DND-41 (cell line): ENCODE measurements at places on chromosomes 13 and 19.

DNA sequence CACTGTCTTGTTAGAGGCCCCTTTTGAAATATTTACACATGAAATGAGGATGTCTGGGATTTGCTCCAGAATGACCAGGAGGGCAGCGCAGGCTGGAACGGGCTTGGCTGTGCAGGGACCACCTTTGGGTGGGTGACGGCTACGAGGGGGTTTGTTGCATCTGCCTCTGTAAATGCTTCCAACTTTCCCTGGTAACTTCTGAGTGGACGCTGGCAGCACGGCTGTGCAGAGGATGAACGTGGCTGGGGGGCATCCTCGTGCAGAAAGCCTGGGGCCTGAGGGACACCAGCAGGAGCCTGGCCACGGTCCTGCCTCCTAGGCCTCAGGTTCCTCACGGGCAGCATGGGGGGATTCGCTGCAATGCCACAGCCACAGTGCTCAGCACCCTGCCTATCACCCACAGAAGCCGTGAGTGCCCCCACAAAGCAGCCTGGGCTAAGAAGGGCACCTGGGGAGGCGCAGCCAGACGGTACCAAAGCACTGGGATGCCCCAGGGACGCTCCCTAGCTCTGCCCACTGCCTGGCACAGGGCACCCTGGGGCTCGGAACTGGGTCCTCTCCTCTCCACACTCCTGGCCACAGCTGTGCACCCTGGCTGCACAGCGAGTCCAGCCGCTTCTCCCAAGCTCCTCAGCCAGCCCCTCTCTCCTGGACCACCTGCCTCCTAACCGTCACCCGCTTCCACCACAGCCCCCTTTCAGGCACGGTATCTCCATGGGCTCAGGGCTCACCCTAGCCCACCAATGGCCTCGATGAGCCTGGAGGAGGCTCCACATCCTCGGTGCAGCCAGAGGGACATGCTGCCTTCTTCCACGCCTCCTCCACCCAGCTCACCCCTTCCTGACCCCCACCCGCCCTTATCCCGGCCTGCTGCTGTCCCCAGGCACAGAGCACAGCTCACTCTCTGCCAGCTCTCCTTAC, 44.5 kb downstream of the MLLT1 start:
- H3K27ac ChIP-seq = no peak overlapping the region
- no peaks in the 10 kb centered on the region for H3K4me1 ChIP-seq
- peaks cover 31% of the 10 kb centered on the region for H3K36me3 ChIP-seq
- no peak for DNase-seq

DNA sequence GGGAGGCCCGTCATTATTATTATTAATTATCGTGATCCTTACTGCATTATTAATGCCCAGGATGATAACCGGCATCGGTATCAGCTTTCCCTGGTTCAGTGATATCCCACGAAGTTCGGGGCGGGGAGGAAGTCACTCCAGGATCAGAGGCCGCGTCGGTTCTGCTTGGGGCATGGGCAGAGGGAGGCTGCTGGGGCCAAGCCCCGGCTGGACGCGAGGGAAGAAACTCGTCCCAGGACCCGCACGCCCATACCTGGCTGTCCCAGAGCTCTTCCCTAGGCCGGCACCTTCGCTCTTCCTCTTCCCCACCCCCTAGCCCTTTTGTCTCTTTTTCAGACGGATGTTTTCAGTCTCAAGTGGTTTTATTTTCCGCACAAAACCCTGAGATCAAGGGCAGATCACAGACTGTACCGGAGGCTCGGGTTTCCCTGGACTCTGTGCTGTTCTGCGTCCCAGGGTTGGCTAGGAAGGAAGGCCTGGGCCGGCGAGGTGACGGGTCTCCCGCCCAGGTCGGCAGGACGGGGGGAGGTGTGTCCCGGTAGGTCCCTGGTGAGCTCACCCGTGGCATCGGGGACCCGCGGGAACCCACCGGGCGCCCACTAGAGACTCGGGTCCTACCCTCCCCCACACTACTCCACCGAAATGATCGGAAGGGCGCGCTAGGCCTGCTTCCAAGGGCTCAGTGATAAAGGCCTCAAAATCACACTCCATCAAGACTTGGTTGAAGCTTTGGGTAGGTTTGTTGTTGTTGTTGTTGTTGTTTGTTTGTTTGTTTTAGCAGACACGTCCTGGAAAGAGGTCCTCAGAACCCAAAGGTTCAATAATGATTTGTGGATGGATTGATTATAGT, 7.9 kb downstream of the ZIC2 start:
- no peak overlapping the region for H3K27ac ChIP-seq
- H3K4me1 ChIP-seq = peaks cover 17% of the 10 kb centered on the region

DNA sequence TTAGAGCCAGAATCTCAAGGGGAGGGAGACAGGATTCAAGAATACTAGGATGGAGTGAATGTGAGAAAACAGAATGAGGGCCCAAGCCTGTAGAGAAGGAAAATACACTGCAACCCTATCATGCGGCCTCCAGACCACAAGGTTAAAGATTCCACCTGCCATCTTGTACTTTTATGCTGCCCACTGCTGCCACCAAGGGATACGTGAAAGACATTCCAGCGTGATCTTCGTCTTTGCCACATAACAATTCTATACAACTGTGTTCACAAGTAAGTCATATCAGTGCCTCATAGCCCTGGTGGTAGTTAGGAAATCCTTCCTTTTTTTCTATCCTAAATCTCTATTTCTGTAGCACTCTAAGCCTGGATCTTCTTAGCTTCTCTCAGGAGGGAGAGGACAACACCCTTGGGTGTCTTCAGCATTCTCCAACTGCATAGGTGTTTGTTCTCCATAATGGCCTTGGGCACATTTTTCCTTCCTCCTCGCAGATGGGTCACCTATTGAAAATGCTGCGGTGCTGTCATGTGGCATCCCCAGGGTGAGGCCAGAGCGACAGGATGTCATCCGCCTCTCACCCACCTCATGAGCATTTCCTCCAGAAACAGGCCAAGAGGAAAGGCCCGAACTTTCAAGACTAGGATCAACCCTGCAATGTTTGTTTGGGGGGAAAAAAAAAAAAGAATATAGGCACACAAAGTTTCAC, 13.6 kb downstream of the TPT1 start:
- H3K4me1 ChIP-seq = peaks cover 11% of the 10 kb centered on the region; the same call in 1 of the 2 replicates
- H3K27me3 ChIP-seq = no peaks in the 10 kb centered on the region
- H3K36me3 ChIP-seq = no peaks in the 10 kb centered on the region
- H3K27ac ChIP-seq = no peak overlapping the region
- no peak for DNase-seq

GRCh38 chr19:19628501-19629134, 598 bp upstream of the LPAR2 start:
- H3K27ac ChIP-seq = no peak overlapping the region
- no peak overlapping the region for H3K4me3 ChIP-seq
- no peaks in the 10 kb centered on the region for H3K4me1 ChIP-seq
- peaks cover 45% of the 10 kb centered on the region for H3K36me3 ChIP-seq

GRCh38 chr19:16801600-16802013, 27.6 kb upstream of the SIN3B start:
- H3K4me1 ChIP-seq = no peaks in the 10 kb centered on the region
- no peaks in the 10 kb centered on the region for H3K36me3 ChIP-seq
- H3K4me3 ChIP-seq = no peak overlapping the region
- DNase-seq = no peak
- no peak overlapping the region for H3K27ac ChIP-seq

DNA sequence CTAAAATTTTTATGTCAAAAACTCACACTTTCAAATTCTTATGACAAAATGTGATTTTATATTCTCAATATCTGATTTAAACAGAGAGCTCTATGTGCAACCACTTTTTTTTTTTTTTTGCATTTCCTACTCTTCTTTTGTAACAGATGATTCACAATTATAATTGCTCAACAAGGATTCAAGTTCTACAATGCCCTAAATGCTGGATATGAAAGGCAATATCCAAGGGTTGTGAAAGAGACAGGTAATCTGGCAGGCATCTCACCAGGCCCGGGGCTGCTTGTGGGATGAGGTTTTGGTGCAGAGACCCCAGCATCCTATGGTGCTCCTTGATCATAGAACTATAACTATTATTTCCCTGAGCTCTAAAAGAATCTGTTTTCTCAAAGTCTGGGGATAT, 363.6 kb upstream of the NBEA start:
- peaks cover 4% of the 10 kb centered on the region; the same call in 1 of the 2 replicates for H3K4me1 ChIP-seq
- H3K27ac ChIP-seq = no peak overlapping the region

DNA sequence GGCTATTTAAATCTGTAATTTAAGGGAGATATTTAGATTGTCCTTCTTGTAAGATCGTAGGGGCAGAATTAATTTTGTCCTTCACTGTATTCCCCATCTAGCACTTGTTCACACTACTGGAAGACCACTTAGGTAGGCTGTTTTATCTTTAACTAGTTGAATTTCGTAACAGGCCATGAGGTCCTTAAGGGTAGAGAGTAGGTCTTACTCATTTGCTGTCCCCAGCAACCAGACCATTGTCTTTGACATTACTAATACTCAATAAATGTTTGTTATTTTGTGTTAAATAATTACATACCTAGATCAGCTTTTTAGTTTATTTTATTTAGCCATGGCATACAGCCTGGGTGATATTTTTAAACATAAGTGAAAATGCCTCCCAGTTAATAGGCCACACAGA, 177.1 kb downstream of the PCCA start:
- no peaks in the 10 kb centered on the region for H3K4me1 ChIP-seq
- H3K27me3 ChIP-seq = no peaks in the 10 kb centered on the region
- no peak overlapping the region for H3K27ac ChIP-seq
- peaks cover 5% of the 10 kb centered on the region; the same call in 1 of the 2 replicates for H3K36me3 ChIP-seq
- no peak for DNase-seq
- no peak overlapping the region for H3K4me3 ChIP-seq

DNA sequence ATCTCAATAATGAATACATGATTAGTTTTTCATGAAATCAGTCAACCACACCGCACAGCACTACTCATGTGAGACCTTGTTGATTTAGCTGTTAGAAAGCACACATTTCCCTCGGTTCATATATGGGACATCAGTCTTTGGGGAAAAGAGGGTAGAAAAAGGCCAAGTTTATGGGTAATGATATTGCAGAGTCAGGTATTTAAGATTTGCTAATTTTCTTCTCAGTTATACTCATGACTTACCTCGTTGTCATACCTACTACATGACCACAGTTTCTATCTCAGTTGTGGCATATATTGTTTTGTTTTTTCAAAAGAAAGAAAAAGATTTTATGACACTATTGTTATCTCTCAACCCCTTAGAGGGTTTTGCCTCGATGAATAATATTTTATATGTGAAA, 165.6 kb downstream of the POU4F1 start:
- no peak overlapping the region for H3K27ac ChIP-seq
- no peaks in the 10 kb centered on the region for H3K36me3 ChIP-seq
- no peaks in the 10 kb centered on the region for H3K4me1 ChIP-seq

DNA sequence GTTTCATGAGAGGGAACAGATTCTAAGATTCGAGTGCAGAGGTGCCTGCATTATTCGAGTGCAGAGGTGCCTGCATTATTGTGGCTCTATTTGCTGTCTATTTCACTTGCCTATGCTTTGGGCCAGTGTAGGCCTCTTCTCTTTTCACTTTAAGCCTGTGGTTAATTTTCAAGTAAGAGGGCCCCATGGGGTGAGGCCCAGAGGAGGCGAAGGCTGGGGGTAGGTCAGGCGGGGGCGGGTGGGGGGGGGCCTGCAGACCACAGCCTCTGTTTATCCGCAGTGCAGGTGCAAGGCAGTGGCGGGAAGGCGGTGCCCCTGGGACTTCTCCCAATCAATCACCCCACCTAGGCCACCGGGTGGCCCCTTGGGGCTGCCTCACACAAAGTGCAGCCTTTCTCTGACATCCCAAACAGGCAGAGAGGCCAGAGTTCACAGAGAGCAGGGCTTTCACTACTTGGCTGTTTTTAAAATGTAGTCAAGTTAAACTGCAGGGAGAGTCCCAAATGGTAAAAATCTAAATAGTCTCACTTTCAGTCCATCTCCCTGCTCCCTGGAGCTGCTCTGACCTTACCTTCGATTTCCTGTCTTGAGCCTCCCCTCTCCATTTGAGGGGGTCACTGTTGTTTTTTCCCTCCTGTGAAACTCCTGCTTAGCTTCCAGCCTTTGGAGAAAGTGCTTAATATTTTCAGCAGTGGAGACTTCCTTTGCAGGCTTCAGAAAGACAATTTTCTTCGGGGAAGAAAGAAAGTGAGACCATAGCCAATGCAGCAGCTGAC, 249.0 kb downstream of the DLEU7 start:
- H3K4me3 ChIP-seq = peak overlapping the region; percentile 40
- peak; percentile 98 for DNase-seq
- peak overlapping the region; percentile 100 for H3K27ac ChIP-seq
- H3K4me1 ChIP-seq = peaks cover 99% of the 10 kb centered on the region

- H3K27ac ChIP-seq = no peak overlapping the region
- H3K4me1 ChIP-seq = no peaks in the 10 kb centered on the region
- no peaks in the 10 kb centered on the region for H3K36me3 ChIP-seq
- no peak for DNase-seq
- no peaks in the 10 kb centered on the region for H3K27me3 ChIP-seq
Measured at GRCh38 chr19:50204811-50205675, 1.6 kb downstream of the MYH14 start.

- H3K4me3 ChIP-seq = no peak overlapping the region
- no peaks in the 10 kb centered on the region for H3K36me3 ChIP-seq
- no peak overlapping the region for H3K27ac ChIP-seq
- no peaks in the 10 kb centered on the region for H3K27me3 ChIP-seq
- DNase-seq = no peak
Measured at GRCh38 chr13:57716295-57716694, 84.8 kb downstream of the PCDH17 start.

GRCh38 chr19:17977021-17977420, 10.1 kb downstream of the KCNN1 start:
- H3K27me3 ChIP-seq = no peaks in the 10 kb centered on the region
- no peak for DNase-seq
- H3K4me3 ChIP-seq = no peak overlapping the region
- no peaks in the 10 kb centered on the region for H3K36me3 ChIP-seq

DNA sequence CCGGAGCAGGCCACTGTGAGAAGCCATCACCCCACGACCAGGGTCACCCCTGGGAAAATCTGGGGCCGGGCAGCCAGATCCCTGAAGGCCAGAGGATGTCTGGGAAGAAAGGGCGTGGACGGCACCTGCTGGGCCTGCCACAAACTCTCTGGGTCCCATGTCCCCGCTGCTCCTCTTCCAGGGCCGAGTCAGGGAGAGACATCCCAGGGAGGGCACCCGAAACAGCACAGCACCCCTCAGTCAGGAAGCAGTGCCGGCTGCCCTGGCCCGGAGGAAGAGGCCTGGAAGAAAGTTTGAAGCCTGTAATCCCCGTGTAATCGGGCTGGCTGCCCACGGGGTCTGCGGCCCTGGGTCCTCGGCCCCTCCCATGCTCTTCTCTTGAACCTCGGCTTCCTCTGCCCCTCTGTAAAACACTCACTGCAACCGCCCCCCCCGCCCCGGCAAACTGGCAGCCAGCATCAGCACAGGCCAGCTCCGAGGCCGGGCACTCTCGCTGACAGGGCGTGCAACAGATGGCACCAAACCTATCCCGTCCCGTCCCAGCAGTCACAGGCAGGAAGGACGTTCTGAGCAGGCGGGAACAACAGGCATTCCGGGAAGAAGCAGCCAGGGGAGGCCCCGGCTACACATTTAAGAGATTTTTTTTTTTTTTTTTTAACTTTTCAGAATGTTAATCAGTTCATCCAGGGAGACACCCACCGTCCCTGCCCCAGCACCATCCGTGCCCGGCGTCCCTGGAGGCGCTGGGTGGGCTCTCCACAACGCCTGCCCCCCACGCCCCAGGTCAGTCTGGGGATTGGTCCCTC, 1.5 kb downstream of the SBNO2 start:
- H3K27me3 ChIP-seq = no peaks in the 10 kb centered on the region
- peaks cover 8% of the 10 kb centered on the region for H3K36me3 ChIP-seq
- no peak for DNase-seq
- peak overlapping the region; percentile 75 for H3K4me3 ChIP-seq
- peak overlapping the region; percentile 81 for H3K27ac ChIP-seq
